Activated CD4-positive, alpha-beta T cell treated with anti-CD3 and anti-CD28 coated beads for 36 hours (primary cell): ENCODE measurements at places on chromosomes 6 and 20. TPM values are rescaled to one million over a fixed set of nuclear protein-coding genes. Genes with fewer than 3 reads are reported as not detected.

Gene TMEM181
- 9.9 TPM for total RNA-seq

Gene BPIFB2
- total RNA-seq, result not detected

Gene TINAG
- not detected for total RNA-seq

- no peak for DNase-seq
Measured at GRCh38 chr6:71371559-71371958, 82.9 kb downstream of the OGFRL1 start.

- no peak for DNase-seq
Measured at GRCh38 chr6:45786355-45786781, 229.3 kb downstream of the CLIC5 start.

DNA sequence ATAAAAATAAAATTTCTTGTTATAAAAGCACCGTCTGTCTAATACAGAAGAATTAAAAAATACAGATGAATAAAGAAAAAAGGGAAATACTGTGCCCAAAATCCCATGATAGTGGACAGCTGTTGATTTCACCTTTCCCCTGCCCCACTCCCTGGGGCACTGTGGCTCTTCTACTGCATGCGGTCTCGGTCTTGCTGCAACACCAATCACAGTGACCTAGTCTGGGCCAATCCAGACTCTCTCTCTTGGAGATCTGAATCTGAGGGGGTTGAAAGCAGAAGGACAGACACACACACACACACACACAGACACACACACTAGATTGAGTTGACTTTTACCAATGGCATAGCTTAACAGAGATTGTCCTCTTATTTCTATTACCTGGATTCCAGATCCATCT lies 70.5 kb upstream of the FYN start:
- DNase-seq, result no peak

DNA sequence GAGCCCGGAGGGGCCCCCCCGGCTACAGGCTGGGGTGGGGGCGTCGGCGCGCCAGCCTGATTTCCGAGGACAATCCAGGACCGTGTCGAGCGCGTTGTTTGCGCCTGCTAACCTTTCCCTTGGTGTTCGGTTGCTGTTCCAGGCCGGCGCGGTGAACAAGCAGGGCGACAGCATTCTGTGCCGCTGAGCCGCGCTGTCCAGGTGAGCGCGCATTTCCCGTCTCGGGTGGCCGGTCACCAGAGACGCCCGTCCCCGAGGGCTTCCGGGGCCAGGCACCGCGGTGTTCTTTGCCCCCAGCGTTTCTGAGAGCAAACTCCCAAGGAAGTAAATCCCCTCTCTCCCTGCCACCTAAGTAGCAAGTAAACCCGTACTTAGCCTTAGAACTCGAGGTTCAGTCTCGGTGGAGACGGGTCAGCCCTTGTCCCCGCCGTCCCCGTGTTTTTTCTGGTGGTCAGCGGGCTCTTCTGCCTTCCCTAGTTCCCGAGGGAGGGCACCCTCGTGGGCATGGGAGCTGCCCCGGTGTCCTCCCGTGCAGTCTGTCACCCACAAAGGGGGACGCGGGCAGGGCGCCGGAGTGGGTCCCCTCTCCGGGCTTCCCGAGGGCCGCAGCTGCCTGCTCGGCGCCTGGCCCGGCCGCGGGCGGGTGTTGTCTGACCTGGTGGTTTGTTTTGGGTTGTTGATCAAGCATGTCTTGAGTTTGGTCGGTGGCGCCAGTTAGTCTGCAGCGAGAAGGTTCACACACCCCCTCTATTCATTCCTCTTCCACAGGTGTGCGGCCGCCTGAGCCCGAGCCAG lies 1.5 kb downstream of the ID4 start:
- DNase-seq, result peak; percentile 13

- no peak for DNase-seq
Measured at GRCh38 chr6:101912311-101912710, 518.8 kb downstream of the GRIK2 start.

DNA sequence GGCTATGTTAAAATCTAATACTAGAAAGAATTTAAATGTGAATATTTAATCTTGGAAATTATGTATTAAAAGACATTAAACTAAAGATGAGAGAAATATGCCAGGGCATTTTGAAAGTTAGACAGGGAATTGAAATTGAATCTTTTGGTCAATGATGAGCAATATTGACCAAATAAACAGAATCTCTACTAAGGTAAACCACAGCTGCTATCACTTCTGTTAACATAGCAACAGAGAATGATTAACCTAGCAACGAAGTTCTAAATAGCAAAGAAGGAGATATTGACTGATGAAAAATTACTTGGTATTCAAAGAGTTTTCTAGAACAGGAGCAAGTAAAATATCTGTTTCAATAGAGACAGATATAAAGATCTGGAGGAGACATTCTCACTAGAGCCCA lies 45.2 kb upstream of the RSPO3 start:
- no peak for DNase-seq

- DNase-seq, result peak; percentile 74
Measured at GRCh38 chr6:144055121-144055931, 40.0 kb downstream of the SF3B5 start.

GRCh38 chr6:124792386-124792785 lies 169.9 kb upstream of the RNF217 start:
- no peak for DNase-seq

DNA sequence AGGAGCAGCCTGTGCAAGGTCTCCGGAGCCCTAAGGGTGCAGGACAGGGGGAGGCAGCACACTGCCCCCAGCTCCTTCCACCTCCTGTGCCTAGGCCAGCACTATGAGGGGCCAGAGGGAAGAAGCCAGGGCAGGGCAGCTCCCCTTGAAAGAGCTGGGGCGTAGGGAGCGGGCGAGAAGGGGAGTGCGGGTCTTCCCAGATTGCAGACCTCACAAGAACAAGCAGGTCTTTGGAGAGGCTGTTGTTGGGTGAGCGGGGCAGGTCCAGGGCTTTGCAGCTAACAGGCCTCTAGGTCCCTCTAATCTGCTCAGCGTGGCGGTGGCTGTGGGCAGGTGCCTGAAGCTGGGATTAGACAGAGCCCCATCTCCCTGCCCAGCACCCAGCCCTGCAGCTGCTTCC lies 22.4 kb upstream of the CST1 start:
- no peak for DNase-seq

DNA sequence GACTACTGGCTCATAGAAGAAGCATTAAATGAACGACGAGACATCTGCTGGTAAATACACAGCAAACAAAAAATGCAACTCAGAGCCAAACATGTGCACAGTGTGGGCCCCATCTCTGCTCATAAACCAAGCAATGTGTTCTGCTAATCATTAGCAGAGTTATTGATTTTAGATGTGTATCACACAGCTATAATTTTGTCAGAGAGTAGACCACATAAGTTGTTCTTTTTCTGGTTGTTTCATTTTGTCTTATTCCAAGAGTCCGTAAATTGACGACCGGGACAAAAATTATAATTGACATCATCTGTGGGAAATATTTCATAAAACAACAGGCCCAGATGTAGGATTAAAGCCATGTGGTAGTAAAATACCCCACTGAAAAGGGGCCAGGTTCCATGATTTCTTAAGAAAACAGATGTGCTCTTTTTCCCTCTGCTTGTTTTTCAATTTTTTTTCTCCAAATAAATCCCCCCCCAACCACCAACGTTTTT lies 423.6 kb downstream of the HAO1 start:
- DNase-seq, result no peak

- DNase-seq, result no peak
Measured at GRCh38 chr20:17797161-17797560, 97.4 kb downstream of the BANF2 start.

GRCh38 chr6:31214516-31214915 lies 44.0 kb upstream of the POU5F1 start:
- no peak for DNase-seq

- DNase-seq, result no peak
Measured at GRCh38 chr20:8421981-8422380, 289.9 kb downstream of the PLCB1 start.

DNA sequence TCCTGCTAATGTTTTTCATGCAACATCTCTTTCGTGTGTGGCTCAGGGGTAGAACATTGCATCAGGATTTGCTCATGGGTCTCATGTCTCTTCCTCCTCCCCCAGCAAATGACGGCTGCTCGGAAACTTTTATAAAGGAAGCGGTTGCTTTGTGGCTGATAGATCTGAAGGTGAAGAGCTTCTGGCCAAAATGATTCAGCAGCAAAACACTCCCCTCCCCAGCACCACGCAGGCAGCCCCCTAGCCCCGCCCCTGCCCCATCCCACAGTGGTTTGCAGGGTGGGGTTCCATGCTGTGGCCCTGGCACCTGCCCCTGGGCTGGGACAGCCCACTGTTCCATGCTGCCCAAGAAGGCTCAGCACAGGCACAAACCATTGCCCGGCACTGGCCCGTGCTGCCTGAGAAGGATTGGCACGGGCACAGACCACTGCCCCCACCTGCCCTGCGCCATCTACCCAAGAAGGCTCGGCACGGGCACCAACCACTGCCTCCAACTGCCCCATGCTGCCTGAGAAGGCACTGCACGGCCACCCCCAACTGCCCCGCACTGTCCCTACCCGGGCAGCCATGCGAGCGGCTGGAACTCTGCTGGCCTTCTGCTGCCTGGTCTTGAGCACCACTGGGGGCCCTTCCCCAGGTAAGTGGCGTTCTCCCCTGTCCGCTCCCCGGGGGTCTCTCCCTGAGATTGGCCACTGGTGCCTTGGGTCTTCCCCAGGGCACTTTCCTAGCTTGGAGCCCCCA lies at the start of gene CST7:
Gene CST7 (plus strand): TSS at position 331 of the 741 bp plus-strand sequence. CDS start 237 bp downstream, at position 568.
- DNase-seq, result peak; percentile 81

- no peak for DNase-seq
Measured at GRCh38 chr6:134821928-134822864, 127.7 kb downstream of the ALDH8A1 start.

DNA sequence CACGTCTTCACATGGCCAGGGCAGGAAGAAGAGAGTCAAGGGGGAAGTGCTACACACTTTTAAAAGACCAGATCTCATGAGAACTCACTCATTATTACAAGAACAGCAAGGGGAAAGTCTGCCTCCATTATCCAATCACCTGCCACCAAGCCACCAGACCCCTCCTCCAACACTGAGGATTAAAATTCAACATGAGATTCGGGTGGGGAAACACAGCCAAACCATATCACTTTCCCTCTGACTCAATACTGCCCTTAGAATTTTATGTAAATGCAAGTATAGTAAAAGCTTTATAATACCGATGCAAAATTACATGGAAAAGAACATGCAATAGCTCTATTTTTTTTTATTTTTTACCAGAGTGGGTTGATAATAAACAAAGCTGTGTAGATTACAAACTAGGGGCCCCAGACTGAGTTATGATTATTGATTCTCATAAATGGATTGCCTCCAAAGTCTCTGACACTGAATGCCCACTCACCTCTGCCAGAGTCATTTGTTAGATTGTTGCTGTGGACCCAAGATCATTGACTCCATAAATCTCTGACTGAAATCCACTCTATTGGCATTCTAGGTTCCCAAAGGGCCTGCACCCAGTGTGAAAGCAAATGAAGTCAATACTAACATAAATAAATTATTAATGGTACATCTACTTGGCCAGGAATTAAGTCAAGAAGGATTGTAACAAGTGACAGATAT lies 184.8 kb upstream of the FUT9 start:
- no peak for DNase-seq

GRCh38 chr6:134195164-134195906 lies 122.6 kb downstream of the SGK1 start:
- DNase-seq, result no peak

DNA sequence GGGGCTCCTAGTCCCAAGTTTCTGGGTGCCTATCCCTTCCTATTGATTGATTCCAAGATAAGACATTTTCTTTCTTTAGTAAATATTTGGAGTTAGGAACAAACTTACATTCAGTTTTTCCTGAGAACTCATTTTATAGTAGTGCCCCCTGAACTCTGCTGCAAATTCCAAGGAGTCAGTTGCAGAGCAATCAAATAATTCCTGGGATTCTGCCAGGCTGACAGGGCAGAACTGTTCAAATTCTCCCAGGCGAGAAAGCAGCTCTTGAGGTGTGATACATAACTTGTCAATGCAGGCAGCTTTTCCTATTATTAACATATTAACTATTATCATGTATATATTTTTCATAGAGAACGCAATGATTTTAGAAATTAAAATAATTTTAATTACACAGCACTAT lies 15.9 kb upstream of the ZBTB24 start:
- no peak for DNase-seq

DNA sequence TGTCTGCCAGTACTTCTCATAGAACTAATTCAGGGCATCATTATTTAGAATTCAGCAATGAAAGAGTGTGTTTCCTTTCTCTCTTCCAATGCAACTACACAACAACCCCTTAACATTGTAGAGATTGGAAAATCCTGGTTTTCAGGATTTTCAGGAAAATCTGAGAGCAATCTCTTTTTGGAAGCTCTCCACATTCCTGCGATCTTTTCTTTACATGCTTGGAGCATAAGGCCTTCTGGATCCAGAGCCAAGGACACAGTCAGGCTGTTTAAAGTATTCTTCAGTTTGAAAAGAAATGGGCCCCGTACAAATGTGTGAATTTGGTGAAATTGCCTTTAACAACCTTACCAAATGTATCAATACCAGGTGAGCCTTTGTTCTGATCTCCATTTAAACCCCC lies 469.7 kb downstream of the PKHD1 start:
- DNase-seq, result no peak
